Lung (tissue), 17 donors: ENCODE measurements at places on chromosomes 7 and 10. TPM values are rescaled to one million over a fixed set of nuclear protein-coding genes. Genes with fewer than 3 reads are reported as not detected.

DNA sequence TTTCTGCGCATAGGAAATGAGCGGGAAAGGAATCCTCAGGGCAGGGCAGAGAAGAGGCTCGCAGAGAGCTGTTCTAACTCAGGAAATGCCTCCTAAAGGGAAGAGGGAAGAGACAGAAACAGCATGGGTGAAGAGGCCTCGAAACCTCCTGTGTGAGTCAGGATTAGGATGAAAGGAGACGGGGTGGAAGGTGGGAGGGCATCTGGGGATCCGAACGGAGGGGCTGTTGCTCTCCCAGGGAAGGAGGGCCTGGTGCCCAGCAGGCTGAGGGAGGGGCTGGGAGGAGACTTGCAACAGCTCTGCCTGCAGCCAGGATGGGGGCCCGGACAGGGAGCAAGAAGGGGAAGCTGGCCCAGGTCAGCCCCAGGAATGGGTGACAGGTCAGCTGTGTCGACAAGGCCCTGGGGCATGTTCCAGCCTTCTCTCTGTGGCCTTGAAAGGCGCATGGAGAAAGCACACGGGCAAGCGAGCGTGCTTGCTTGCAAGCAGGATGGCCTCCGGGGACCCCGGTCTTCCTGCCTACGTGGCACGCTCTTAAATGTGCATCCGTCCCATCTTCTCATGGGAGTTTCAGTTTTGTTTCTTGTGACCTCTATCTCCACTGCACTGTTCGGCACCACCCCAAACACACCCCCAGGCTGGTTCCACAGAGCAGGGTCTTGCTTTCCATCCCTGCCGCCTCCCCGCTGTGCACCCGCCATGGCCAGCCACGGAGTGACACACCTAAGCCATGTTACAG, 63.5 kb downstream of the HIPK2 start:
- no peak for DNase-seq

The PAPOLB gene
- 0.25 TPM for total RNA-seq

DNA sequence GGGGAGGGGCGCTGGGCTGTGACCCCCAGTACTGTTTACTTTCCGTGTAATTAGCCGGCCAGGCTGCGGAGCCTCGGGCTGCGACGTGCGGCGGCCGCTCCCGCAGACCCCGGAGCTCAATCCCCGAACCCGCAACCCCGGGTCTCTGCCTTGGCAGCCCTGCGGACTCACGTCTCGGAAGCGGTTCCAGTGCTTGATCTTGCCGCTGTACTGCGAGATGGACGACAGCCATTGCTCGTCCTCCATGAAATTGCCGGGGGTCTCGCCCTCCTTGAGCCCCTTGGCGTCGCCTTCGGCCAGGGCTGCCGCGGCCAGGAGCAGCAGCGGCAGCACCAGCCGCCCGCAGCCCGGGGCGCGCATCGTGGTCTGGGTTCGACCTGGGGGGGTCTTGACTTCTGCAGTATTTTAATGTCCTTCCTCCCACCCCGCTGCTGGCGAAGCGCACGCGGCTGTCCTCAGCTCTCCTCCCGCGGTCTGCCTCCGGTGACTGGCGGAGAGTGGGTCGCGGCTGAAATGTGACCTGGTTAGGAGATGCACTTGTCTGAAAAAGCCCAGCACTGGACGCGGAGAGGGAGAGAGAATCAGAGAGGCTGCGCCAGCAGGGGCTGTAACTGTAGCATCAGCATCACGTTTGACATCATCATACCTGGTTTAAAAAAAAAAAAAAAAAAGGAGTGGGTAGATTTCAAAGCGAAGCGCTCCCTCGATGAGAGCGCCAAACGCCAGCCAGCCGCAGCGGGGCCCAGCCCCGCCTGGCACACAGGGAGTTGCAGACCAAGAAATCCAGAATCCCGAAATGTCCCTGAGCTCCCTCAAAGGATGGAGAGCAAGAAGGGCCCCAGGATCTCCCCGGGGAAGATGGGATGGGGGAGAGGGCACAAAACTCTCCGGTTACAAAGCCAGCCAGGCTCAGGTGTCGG, at the start of gene SPOCK2:
Gene SPOCK2, minus strand, starts transcription at position 583 of the 920 bp plus-strand sequence. Its CDS starts 223 bp downstream, at position 360.
- no peak for DNase-seq

GRCh38 chr7:39133088-39133487, 155.4 kb downstream of the POU6F2 start:
- no peak for DNase-seq

- DNase-seq = peak; percentile 16
These were observed 103.8 kb downstream of the CNNM2 start for GRCh38 chr10:103021900-103022293.

The VIPR2 gene
- total RNA-seq = 0.58 TPM
